Activated T-cell treated with anti-CD3 and anti-CD28 coated beads for 24 hours (primary cell): ENCODE measurements at places on chromosomes 1 and 21.

DNA sequence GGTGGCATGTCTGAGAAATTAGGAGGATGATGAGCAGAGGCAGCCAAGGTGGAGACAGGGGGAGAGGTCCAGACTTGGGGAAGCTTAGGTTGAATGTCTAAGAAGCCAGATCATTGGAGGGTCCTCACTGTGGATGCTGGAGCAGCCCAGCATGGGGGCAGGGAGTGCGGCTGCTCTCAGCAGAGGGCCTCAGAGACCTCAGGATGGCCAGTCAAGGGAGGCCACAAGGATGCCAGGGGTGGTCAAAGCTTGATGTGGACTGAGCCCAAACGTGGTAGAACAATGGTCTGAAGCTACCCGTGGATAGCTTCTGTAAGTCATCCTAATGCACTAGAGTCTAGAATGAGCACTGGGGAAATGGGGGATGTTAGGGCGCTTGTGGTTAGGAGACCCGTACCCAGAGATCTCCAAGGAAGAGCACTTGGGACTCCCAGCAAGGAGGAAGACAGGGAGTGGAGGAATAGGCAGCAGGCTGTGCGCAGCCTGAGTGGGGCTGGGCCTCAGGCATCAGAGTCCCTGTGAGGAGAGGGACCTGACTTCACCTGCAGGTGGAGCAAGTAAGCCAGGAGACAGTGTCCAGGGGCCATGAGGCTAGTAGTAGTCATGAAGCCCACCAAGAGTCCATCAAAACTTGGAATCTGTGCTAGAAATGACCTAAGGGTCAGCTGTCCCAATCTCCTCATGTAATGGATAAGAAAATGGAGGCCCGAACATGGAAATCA lies 4.3 kb upstream of the S100A9 start:
- DNase-seq, result no peak

GRCh38 chr21:43851593-43851992 lies 13.4 kb upstream of the AGPAT3 start:
- no peak for DNase-seq

GRCh38 chr1:61887931-61888564 lies 145.8 kb downstream of the PATJ start:
- no peak for DNase-seq

DNA sequence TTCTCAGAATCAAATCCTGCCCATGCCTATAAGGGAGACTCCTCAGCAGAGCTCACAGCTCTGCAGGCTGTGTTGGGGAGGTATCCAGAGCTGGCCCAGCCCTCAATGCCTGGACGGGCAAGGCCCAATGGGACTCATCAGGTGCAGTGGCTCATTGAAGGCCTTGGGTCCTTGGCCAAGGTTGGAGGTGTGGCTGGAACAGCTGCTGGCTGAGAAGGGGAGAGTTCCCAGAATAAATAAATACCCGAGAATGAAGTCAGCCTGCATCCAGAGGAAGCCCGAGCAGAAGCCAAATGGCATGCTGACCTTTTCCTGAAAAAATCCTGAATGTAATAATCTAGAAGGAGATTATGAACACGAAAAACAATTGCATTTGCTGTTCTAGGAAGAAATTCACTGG lies 25.2 kb upstream of the IKBKE start:
- DNase-seq, result no peak

- no peak for DNase-seq
Measured at GRCh38 chr1:65255035-65255655, 54.2 kb upstream of the DNAJC6 start.

GRCh38 chr1:154253671-154254070 lies 18.8 kb upstream of the HAX1 start:
- no peak for DNase-seq

DNA sequence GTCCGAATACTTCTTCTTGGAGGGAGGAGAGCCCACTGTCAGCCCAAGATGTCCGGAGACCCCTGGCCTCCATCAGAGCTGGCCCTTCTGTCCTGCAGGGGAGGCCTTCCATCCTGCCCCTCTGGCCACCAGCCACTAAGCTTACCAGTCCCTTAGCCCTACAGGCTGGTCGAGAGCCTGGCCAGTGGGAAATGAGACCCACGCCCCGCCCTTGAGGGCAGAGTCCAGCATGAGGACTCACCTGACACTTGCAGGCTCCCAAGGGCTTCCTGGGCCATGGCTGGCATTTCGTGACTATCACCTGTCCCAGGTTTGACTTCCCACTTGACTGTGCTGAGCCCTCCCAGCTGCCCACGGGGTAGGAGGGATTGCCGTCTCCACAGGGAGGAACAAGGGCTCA lies 361.8 kb upstream of the VAMP3 start:
- no peak for DNase-seq

GRCh38 chr1:41574842-41575241 lies 90.4 kb upstream of the EDN2 start:
- no peak for DNase-seq

- no peak for DNase-seq
Measured at GRCh38 chr1:40273547-40274166, 15.6 kb downstream of the ZMPSTE24 start.

- DNase-seq, result no peak
Measured at GRCh38 chr1:85137660-85138059, 63.2 kb downstream of the SYDE2 start.

GRCh38 chr1:52662645-52663313 lies 29.8 kb downstream of the SHISAL2A start:
- DNase-seq, result no peak

DNA sequence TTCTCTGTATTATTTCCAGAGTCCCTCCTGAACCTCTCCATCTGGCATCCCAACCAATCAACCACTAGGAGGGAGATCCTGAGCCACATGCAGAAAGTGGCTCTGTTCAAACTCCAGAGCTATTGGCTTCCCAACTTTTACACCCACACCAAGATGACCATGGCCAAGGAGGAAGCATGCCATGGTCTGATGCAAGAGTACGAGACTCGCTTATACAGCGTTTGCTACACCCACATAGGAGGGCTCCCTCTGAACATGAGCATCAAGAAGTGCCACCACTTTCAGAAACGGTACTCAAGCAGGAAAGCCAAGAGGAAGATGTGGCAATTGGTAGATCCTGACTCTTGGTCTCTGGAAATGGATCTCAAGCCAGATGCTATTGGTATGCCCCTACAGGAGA lies 23.6 kb downstream of the RGSL1 start:
- no peak for DNase-seq

- peak; percentile 1 for DNase-seq
Measured at GRCh38 chr1:35220976-35221375, 28.0 kb upstream of the SFPQ start.

DNA sequence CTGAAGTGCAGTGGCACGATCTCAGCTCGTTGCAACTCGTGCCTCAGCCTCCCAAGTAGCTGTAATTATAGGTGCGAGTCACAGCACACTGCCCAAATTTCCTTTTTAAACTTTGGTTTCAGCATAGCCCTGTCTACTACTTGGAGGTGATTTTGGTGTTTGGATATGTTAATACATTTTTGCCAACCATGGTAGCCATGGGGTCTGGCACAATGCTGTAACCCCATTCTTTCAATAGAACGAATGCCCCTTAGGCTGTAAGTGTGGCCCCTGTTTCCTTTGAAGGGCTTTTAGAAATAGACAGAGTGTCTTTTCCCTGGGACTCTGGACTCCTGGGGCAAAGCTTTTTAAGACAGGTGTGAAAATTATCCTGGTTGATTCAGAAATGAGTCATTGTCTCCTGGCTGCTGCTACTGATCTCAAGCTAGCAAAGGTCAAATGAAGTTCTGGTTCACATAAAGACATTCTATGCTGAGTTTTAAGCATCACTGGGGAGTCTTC lies 141.1 kb upstream of the RUNX1 start:
- DNase-seq, result no peak

- DNase-seq, result no peak
Measured at GRCh38 chr21:39668369-39668768, 55.6 kb downstream of the B3GALT5 start.

DNA sequence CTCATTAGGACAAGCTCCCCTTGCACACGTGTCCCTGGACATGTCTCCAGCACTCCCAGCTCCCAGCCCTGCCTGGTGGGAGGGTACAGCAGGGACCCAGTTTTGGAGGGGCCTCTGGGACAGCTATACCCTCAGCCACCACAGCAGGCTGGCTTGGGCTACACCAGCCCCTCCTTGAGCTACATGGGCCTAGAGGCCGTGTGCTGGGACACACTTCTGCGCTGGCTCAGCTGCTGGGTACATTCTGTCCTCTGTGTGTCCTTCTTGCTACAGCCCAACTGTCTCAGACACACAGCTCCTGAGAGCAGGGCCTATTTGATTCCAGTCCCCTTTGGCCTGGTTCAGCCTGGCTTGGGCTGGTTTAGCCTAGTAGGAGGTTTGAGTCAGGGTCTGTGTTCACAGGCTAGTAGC lies 26.7 kb downstream of the DMAP1 start:
- DNase-seq, result no peak

DNA sequence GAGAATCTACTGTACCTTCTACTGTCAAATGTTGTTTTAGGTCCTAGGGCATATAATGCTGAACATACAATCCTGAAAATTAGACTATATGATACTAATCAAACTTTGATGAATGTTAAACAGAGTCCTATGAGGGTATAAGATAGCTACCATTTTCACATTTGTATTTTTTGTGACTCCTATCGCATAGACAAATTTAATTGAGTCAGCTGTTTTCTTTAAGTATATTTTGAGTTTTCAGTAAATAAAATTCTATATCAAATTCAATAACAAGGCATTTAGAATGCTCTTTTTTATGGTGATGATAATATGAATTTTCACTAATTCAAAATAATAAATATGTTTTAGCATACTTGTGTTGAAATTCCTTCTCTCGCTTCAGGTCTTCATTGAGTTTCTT lies 10.0 kb downstream of the LRRC39 start:
- no peak for DNase-seq

- no peak for DNase-seq
Measured at GRCh38 chr1:238621405-238621804, 730.7 kb upstream of the ZP4 start.

DNA sequence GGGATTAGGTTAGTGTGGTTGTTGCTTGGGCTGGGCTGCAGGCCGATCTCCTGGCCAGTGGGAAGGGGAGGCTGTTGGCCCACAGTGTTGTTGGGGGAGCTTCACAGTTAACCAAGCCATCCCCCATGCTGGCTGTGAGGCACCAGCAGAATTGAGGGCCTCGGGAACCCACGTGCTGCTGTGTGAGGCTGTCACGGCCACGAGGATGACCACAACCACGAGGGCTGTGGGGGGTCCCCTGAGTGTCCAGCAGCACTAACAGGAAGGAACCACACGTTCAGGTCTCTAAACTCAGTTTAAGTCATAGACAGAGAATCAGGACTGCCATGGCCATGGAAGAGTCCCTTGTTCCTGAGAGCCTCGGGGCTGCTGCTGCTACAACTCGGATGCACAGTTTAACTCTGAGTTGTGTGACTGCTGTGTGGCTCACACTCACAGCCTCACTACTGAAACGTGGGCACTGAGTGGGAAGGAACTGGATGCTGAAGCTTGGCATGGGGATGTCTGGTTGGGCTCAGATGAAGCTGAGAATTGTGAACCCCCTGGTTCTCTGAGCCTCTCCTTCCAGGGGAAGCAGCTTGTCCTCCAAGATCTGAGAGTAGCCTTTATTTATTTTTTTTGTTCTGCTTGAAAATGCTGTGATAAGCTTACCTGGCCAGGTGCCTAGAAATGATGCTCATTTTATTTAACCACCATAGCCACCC lies 4.8 kb upstream of the MMEL1 start:
- DNase-seq, result no peak

GRCh38 chr1:51296383-51297357 lies 33.7 kb downstream of the TTC39A start:
- peak; percentile 60 for DNase-seq

DNA sequence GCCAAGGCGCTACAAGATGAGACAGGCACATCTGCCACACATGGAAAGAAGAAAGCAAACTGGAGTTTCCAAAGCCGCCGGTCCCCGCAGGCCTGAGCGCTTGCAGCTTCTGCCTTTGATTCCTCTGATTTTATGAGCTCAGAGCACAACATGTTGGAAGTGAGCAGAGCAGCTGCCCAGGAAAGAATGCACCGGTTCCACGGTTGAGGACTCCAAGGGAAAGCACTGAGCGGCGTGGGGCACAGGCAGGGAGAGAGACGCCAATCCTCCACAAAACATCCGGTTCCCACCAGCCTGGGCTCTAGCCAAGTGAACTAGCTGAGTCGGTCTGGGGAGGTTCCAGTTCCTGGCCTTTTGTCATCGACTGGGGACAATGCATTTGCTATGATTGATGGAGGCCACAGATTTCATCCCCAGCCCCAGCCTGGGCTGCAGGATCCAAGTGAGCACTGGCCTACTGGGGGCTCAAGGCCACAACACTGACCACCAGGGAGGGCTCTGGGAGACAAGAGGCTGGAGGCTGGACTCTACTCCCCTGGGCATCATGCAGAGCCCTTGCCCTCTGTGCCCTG lies 253.1 kb upstream of the IRF2BP2 start:
- no peak for DNase-seq

DNA sequence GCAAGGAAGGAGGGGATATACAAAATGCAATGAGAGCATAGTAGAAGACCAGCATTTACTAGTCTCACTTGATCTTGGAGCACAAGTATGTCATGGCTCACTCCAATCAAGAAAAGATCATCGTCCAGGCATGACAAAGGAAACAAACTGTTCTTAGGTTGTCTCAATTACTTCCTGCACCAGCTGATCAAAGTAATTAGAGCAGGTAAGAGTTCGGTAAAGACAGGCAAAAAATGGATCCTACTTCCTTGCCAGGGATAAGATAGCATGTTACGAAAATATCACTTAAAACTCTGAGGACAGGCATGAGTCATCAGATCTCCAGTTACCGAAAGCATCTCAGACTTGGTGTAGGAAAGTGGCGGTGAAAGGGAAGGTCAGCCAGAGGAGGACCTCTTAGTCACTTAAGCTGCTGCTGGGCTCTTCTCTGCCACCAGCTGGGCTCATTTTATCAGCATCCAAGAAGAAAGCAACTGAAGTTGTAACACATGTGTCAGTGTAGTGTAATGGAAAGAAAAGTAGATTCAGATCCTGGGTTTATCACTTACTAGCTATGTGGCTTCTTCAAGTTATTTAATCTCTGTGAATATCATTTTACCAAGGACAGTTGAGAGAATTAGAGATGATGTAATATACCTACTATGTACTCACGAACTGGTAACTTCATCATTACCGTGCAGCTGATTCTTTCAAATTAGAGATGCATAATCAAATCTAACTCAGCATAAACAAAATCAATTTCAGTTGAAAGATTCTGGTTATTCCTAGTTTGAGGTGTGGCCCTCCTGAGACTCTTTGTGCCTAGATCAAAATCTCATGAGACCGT lies 46.8 kb downstream of the XCL1 start:
- DNase-seq, result no peak

DNA sequence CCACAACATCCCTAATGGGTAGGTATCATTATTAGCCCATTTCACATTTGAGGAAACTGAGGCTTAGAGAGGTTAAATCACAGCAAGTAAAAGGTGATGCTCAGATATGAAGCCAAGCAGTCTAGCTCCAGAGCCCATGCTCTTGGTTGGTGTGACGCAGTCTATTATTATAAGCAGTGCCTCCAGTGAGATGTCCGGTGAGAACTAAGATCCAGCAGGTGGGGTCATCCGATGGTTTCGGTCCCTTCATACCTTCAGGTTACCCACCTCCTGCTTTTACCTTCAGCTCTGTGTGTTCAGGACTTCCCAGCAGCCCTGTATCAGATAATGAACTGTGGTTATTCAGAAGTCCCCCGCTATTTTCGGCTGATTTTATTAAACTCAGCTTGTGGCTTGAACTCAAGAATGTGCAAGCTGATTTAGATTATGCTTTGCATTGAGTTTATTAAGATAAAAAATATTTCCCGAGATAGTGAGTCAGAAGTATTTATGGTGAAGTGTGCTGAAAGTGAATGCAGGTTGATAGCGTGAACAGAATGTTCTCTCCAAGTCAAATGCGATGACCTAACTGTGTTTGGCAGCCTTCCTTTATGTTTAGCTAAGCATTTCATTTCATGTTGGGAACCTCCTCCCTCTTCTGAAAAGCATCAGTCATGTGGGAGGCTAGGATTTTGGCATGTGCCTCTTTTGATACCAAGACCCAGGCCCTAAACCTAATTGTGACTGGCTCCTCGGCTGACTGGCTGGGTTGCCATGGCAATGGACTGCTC lies 160.9 kb upstream of the UBE2U start:
- DNase-seq, result no peak
